ENCODE measurements at places on chromosomes 2 and 18. TPM values are rescaled to one million over a fixed set of nuclear protein-coding genes. Genes with fewer than 3 reads are reported as not detected.

DNA sequence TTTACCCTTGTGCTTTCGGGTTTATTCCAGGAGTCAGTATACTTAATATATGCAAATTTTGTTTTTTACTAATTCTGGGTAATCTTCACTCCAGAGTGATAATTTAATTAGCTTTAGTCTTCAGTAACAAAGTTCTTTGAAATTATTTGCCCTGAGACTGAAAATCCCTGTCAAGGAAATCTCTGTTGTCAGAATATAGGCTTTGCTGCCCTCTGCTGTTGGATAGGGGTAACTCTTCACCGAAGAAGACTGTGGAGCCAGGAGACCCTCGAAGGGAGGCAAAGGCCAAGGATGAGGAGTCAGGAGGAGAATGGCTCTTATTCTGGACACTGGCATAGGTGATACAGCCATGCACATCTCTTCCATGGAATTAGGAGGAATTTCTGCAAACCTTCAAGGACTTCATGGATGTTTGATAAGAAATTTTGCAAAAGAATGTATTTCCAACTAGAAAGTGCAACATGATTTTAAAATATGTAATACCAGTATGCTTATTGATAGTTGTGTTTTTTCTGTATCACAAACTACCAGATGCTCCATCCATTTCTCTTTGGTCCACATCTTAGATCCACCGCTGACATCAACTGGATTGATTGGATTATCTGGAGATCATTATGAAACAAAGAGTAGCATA, 182.3 kb downstream of the RDH14 start:
- H3K4me1 ChIP-seq, result no peaks in the 10 kb centered on the region
- H3K4me3 ChIP-seq, result no peak overlapping the region
- DNase-seq, result peak; percentile 27
- no peaks in the 10 kb centered on the region for H3K36me3 ChIP-seq
- H3K27ac ChIP-seq, result no peak overlapping the region
- no peaks in the 10 kb centered on the region for H3K27me3 ChIP-seq

DNA sequence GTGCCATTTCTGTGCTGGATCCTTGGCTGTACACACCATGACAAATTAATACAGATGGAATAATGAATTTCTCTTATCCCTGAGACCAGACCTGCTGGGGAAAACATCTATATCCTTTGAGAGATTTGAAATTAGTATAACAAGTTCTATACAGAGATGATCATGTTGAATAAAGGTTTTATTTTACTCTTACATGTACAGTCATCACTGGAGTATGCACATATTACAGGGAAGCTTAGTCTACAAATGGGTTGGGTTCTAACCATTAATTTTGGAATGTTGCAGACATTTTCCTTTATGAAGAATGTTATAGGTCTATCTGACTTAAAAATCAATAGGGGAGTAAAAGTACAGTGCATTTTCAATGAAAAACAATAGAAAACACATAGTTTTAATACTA, 29.9 kb upstream of the MMADHC start:
- DNase-seq, result no peak
- no peaks in the 10 kb centered on the region for H3K36me3 ChIP-seq
- H3K4me3 ChIP-seq, result no peak overlapping the region
- no peaks in the 10 kb centered on the region for H3K4me1 ChIP-seq
- H3K27ac ChIP-seq, result no peak overlapping the region

GRCh38 chr2:8421658-8422449, 260.0 kb upstream of the ID2 start:
- H3K27me3 ChIP-seq, result peaks cover 93% of the 10 kb centered on the region
- H3K36me3 ChIP-seq, result no peaks in the 10 kb centered on the region
- no peak overlapping the region for H3K4me3 ChIP-seq
- H3K4me1 ChIP-seq, result no peaks in the 10 kb centered on the region
- no peak overlapping the region for H3K27ac ChIP-seq

GRCh38 chr18:57431467-57432080, 3.6 kb upstream of the ONECUT2 start:
- no peaks in the 10 kb centered on the region for H3K27me3 ChIP-seq
- peaks cover 17% of the 10 kb centered on the region for H3K4me1 ChIP-seq

DNA sequence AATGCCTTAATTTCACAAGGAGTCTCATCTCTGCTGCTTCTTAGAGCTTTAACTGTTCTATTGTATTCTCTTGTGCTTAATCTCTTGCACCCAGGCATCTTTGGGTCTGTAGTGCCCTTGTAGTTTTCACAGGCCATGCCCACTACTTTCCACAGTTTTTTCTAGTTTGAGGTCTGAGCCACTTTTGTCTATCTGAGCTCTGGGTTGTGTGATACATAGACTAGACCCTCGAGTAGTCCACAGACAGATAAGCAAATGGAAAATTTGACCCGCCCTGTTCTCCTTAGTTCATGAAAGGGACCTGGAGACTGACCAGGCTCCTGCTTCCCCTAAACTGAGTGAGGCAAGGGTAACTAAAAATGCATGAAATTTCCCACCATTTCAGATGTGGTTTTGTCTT, 466.8 kb upstream of the ZEB2 start:
- H3K36me3 ChIP-seq, result no peaks in the 10 kb centered on the region
- no peak for DNase-seq
- no peak overlapping the region for H3K27ac ChIP-seq
- no peaks in the 10 kb centered on the region for H3K4me1 ChIP-seq

- no peak for DNase-seq
- no peaks in the 10 kb centered on the region for H3K36me3 ChIP-seq
- no peaks in the 10 kb centered on the region for H3K4me1 ChIP-seq
- peaks cover 62% of the 10 kb centered on the region for H3K27me3 ChIP-seq
These were observed 46.9 kb upstream of the LAMA1 start for GRCh38 chr18:7164323-7165004.

- H3K27ac ChIP-seq, result no peak overlapping the region
- no peak for DNase-seq
- H3K4me1 ChIP-seq, result peaks cover 21% of the 10 kb centered on the region
- H3K4me3 ChIP-seq, result peak overlapping the region; percentile 73
- H3K36me3 ChIP-seq, result no peaks in the 10 kb centered on the region
These were observed 2.2 kb downstream of the SLC40A1 start for GRCh38 chr2:189578272-189578950.

Gene LCT
- total RNA-seq, result not detected

DNA sequence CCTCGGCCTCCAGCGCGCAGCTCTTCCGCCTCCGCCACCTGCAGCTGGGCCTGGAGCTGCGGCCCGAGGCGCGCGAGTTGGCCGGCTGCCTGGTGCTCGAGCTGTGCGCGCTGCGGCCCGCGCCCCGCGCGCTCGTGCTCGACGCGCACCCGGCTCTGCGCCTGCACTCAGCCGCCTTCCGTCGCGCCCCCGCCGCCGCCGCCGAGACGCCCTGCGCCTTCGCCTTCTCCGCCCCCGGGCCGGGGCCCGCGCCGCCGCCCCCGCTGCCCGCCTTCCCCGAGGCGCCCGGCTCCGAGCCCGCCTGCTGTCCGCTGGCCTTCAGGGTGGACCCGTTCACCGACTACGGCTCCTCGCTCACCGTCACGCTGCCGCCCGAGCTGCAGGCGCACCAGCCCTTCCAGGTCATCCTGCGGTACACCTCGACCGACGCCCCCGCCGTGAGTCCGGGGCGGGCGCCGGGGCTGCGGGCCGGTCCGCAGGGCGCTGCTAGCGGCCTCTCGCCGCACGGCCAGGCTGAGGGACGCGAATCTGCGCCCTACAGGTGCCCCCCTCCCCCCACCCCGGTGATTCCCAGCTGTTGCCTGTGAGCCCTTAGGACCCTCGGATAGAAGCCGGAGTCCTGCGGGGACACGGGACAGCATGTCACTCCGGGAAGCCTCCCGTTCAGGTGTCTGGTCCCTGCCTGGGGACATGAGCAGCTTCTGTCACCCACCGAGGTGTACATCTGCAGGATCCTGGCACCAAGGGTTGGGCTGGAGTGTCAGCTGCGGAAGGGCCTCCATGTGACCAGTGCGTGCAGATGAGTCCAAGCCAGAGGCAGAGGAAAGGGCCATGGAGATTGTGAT, 616 bp downstream of the RNPEPL1 start:
- no peaks in the 10 kb centered on the region for H3K27me3 ChIP-seq
- peak overlapping the region; percentile 81 for H3K4me3 ChIP-seq
- H3K4me1 ChIP-seq, result peaks cover 49% of the 10 kb centered on the region
- no peak overlapping the region for H3K27ac ChIP-seq
- DNase-seq, result no peak

- no peak overlapping the region for H3K27ac ChIP-seq
- H3K36me3 ChIP-seq, result no peaks in the 10 kb centered on the region
- H3K4me3 ChIP-seq, result no peak overlapping the region
- no peak for DNase-seq
These were observed 10.8 kb downstream of the GBX2 start for GRCh38 chr2:236157366-236157765.

DNA sequence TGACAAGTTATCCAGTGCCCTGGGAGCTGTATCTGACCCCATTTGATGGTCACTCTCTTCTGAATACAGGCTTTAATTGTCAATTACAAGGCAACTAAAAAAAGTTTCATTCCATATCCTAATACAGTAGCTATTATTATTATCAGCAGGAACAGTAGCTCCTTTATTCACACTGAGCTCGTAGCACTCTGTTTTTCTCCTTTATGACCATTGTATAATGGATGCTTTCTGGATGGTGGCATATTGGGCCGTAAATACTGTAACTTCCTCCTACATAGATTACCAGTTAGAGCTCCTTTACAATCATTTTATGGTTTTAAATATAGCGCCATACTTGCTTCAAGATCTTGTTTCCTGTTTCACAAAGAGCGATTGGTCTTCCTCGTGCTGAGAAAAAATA, 1040.3 kb downstream of the TSN start:
- H3K27ac ChIP-seq, result no peak overlapping the region
- DNase-seq, result no peak
- no peak overlapping the region for H3K4me3 ChIP-seq
- H3K4me1 ChIP-seq, result no peaks in the 10 kb centered on the region

Gene RMND5A
- total RNA-seq, result 27.2 TPM

GRCh38 chr2:220460257-220460985, 833.0 kb downstream of the SLC4A3 start:
- H3K27me3 ChIP-seq, result no peaks in the 10 kb centered on the region
- DNase-seq, result no peak
- H3K27ac ChIP-seq, result no peak overlapping the region
- no peaks in the 10 kb centered on the region for H3K4me1 ChIP-seq
- H3K36me3 ChIP-seq, result no peaks in the 10 kb centered on the region

- no peaks in the 10 kb centered on the region for H3K27me3 ChIP-seq
- no peak overlapping the region for H3K27ac ChIP-seq
- H3K4me1 ChIP-seq, result no peaks in the 10 kb centered on the region
- no peaks in the 10 kb centered on the region for H3K36me3 ChIP-seq
- H3K4me3 ChIP-seq, result no peak overlapping the region
- no peak for DNase-seq
These were observed 87.3 kb upstream of the SPHKAP start for GRCh38 chr2:228268756-228269155.

DNA sequence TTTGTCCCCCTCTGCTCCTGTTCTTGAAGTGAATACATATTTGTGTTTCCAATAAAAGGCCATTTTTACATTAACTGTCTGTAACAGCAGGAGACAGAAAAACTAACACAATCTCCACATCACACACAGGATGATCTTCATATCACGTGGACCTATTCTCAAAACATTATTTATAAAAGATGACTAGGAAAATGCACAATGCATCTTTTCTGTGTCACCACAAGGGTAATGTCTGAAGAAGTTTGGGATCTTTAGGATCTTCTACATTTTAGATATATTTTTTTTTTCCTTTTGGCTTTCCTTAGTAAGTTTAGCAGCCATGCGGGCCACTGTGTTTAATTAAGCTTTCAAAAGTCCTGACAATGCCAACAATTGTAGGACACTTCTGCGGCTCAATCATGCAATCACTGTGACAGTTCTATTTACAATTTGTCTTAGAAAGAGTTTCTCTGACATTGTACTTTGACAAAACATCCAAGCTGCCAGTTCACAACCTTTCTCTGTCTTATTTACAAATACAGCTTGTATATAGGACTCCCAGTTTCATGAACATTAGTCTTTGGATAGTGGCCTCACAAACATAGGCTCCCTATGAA, 12.3 kb downstream of the BCL11A start:
- no peak overlapping the region for H3K4me3 ChIP-seq
- no peak overlapping the region for H3K27ac ChIP-seq
- H3K36me3 ChIP-seq, result no peaks in the 10 kb centered on the region
- no peak for DNase-seq

DNA sequence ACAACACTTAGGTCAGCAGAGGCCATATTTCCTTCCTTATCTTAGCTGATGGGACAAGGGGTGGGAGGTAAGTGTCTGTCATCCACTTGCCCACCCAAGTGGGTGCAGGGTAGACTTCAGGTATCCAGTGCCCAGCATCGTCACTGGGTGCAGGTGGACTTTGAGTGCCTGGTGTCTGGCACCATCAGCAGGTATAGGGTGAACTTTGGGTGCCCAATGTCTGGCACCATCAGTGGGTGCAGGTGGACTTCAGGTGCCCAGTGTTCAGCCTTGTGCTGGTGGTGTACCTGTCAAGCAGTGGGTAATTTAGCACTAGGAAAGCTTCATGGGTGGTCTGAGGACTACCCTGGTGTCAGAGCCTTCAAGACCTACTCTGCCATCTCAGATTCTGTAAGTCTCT, 175.6 kb downstream of the SEPTIN10 start:
- H3K36me3 ChIP-seq, result peaks cover 8% of the 10 kb centered on the region
- no peaks in the 10 kb centered on the region for H3K4me1 ChIP-seq
- H3K27me3 ChIP-seq, result no peaks in the 10 kb centered on the region
- H3K27ac ChIP-seq, result no peak overlapping the region
- no peak for DNase-seq

DNA sequence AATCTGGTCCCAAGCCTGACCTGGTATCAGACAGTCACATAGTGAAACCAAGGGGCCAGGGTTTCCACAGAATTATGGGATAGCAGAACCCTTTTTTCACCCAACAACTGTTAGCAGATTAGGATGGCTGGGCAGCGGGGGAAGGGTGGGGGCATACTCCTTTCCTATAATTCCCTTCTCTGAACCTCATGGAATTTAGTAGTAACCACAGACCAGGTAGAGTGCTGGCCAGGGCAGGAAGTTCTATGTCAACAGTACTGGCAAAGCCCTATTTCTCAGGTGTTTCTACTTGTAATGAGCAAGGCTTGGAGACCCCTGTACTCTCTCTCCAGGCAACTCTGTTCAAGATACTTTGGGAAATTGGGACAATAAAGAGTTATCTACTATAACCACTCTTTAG, 174.6 kb downstream of the THADA start:
- 0 out of 2 replicates have a peak, but pooled peaks cover 3% of the 10 kb centered on the region for H3K36me3 ChIP-seq
- H3K27me3 ChIP-seq, result no peaks in the 10 kb centered on the region
- DNase-seq, result no peak

DNA sequence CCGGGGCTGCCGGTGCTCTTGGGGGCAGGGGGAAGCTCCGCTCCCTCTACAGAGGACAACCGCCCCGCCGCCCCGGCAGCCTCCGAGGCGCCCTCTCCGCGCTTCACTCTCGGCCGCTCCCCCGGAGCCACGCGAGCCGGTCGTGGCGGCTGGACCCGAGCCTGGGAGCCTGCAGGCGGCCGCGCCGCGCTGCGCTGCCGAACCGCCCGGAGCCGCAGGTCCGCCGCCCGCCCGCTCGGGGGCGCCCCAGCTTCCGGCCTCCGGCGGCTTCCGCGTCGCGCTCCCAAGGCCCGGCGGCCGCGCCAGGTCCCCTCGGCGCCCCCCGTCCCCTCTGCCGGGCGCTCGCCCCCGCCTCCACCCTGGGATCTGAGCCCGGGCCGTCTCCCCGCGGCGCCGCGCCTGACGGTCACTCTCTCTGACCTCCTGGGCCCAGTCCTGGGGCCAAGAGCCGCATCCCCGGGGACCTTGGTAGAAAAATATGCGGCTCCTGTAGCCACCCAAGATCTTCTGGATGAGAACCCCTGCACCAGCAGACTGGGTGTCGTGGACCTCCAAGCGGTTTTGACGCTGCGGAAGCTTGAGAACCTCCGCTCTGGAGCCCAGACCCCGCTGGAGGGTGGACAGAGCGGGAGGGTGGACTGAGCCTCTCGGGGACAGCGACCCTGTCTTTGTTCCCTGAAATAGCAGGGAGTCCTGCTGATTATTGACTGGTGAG, 44.3 kb downstream of the SERTAD2 start:
- peaks cover 43% of the 10 kb centered on the region for H3K4me1 ChIP-seq
- H3K27me3 ChIP-seq, result no peaks in the 10 kb centered on the region
- DNase-seq, result peak; percentile 74

Gene SOWAHC
- total RNA-seq, result 12.8 TPM

All from PC-9 (cell line).